ENCODE measurements at places on chromosomes 5 and 9.

DNA sequence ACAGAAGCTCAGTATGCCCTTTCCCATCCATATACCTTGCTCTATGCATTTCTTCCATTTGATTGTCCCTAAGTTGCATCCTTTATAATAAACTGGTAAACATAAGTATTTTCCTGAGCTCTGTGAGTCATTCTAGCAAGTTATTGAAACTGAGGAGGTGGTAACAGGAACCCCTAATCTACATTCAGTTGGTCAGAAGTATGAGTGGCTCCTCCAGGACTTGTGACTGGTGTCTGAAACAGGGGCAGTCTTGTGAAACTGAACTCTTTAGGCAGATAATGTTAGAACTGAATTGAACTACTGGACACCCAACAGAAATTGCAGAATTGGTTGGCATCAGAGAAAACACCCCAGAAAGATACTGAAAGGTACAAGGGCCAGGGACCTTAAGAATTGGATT is 133.1 kb upstream of the POU5F2 start:
- no peak for DNase-seq

GRCh38 chr9:106110483-106110882 is 416.1 kb downstream of the TMEM38B start:
- DNase-seq, result no peak

GRCh38 chr9:78213712-78214111 is 22.2 kb upstream of the CEP78 start:
- DNase-seq, result no peak

DNA sequence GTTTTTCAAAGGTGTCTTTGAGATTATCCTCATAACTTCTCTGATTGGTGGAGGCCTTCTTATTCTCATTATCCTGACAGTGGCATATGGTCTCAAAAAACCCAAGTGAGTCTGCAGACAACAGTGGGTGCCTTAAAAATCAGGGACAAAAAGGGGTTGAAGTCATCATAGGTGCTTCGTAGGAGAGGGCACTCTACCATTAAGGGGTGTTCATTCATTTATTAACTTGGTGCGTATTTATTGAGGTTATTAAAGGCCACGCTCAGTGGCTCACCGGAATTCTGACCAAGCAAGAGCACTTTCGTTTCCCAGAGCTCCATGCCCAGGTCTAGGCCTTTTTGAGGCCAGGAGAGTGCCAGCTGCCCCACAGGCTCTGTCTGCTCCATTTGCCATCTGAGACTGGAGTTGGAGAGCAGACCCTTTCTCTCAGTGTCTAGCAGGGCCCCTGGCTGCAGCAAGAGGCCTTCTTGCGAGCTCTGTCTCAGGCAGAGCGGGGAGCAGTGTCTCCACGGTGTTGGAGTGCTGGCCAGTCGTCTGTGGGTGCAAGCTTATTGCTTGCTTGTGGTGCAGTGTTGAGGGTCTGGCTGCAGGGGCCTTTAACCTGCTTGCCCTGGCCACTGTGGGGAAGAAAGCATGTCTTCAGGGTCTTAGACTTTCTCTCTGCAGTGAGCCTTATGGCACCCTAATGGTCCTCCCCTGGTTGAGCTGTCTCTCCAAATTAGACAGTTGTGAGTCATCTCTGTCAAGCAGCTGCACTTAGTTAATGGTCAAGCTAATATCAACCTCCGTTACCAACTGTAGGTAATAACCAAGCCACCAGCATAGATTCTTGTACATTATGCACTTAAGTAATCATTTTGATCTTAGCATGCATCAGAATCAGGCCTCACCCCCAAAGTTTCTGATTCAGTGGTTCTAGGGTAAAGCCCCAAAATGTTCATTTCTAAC is 62.6 kb downstream of the IL31RA start:
- no peak for DNase-seq

- DNase-seq, result no peak
Observed at GRCh38 chr5:134541736-134542376, 16.4 kb downstream of the JADE2 start.

GRCh38 chr9:126421567-126422428 is 95.2 kb downstream of the MVB12B start:
- DNase-seq, result no peak

DNA sequence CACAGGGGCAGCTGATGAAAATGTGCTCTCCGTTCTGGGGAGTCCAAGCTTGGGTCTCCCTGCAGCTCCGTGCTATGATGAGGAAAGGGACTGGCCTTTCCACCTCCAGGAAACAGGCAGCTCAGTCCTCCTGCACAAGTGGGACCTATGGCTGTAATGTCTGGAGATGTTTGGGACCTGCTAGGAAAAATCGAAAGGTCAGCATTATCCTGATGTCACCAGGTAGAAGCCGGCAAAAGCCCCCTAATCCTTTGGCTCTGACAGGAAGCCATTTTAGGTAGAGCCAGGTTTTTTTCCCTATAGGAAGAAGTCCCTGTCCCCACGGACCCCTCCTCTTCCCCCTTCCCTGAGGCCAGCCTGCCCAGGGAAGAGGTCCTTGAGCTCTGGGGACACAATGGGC is 240.9 kb downstream of the ZSWIM6 start:
- no peak for DNase-seq

DNA sequence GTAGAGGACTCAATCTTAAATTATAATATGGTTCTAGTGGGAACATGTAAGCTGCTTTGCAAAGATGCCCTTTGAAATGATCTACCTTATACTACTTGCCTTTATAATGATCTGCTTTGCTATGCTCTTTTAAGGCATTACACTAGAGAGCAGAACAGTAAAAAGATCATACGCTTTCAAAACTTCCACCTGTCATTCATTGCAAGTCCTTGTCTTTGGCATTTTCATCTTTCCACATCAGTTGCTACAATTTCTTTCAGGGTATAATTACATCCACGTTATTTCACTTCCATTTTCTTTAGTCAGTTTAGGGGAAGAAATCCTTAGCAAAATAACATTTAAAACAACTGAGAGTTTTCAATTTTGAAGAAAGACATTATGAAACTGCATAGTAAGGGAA is 80.3 kb downstream of the ACTBL2 start:
- DNase-seq, result no peak

- no peak for DNase-seq
Observed at GRCh38 chr5:10401498-10401897, 40.2 kb upstream of the ROPN1L start.

- DNase-seq, result no peak
Observed at GRCh38 chr5:132394667-132395259, 25.3 kb downstream of the SLC22A5 start.

- DNase-seq, result peak; percentile 87
Observed at GRCh38 chr5:115977988-115978387, 15.7 kb downstream of the LVRN start.

DNA sequence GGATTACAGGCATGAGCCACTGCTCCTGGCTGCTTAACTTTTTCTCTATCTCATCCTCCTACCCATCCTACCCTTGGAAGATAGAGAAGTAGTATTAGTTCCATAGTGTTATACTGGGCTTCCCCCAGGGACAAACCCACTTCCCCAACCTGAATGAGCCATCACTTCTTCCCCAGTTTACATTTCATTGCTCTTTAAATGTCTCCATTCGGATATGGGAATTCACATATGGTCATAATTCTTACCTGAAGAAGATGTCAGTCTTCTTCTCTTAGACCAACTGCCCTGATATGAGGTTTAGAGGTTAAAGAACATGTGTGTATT is 1.9 kb downstream of the CD274 start:
- no peak for DNase-seq

DNA sequence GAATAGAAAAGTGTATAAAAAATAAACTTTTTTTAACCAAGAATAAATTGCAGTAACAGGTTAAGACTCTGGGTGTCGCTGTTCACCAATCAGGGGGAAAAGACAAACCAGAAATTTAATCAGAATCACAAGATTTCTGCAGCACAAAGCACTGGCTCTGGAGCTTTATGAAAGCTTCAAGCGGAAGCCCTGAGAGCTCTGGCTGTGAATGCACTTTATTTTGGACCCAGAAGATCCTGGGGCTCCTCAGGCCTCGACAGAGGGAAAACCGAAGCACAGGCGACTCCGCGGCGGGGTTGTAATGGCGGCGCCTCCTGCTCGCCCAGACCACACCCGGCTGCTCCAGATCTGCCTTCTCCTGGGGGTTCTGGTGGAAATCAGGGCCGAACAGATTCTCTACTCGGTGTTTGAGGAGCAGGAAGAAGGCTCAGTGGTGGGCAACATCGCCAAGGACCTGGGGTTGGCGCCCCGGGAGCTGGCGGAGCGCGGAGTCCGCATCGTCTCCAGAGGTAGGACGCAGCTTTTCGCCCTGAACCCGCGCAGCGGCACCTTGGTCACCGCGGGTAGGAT is at the start of gene PCDHGA4:
PCDHGA4 (plus strand) TSS at position 122 of the 570 bp plus-strand sequence; CDS start at position 209, 87 bp downstream.
- no peak for DNase-seq

DNA sequence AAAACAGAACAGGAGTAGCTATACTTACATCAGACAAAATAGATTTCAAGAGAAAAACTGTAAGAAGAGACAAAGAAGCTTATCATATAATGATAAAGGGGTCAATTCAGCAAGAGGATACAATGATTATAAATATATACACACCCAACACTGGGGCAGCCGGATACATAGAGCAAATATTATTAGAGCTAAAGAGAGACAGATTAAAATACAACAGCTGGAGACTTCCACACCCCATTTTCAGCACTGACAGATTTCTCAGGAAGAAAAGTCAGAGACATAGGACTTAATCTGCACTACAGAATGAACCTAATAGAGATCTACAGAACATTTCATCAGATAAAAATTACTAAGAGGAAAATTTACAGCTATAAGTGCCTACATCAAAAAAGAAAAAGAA is 35.7 kb downstream of the OXCT1 start:
- DNase-seq, result no peak

DNA sequence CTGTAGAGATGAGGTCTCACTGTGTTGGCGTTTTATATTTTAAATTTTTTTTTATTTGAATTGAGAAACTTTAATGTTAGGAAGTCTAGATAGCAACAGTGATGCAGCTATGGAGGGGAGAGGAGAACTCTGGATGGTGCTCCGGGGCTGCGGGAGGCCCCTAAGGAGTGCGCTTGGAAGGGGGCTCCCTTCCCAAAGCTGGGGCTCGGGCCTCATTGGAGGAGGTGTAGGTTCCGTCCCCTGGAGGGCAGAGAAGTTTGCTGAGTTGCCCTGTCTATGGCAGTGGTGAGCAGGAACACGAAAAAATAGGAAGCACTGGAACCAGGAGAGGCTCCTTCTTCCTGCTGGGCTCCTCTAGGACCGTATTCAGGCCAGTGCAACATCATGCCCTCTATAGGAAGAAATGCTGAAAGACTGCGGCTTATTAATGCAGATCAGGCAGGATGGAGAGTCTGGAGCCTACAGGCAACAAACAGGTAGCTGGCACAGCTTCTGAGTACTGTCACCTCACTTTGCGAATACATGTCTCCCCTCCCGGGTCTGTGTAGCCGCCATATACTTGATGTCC is 16.1 kb downstream of the AHRR start:
- DNase-seq, result no peak

- peak; percentile 82 for DNase-seq
Observed at GRCh38 chr5:103849934-103850333, 287.3 kb upstream of the NUDT12 start.

- no peak for DNase-seq
Observed at GRCh38 chr5:111699324-111699723, 57.7 kb downstream of the NREP start.

DNA sequence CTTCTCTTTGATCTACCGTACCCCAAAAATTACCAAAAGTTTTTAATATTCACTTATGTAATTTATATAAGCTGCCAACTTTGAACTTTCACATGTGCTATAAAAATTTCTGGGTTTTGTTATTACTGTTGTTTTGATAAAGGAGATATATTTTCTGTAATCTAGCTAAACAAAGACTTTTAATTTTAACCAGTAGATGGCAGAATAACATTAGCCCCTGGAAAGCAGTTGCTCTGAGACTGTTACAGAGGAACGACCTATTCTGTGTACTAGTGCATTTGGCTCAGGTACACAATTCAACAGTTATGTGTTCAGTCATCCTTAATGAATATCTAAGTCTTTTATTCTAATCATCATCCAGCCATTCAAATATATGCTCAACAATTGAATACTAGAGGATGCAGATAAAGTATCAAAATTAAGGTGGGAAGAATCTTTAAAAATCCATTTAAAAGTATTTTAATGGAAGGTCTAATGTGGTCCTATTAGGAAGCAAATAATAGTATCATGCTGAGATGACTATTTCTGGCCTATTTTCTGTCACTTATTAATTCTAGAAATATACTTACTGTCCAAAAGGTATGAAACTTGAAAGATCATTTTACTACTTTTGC is 8.6 kb downstream of the KLHL9 start:
- DNase-seq, result no peak

- no peak for DNase-seq
Observed at GRCh38 chr5:643811-644271, 31.7 kb downstream of the CEP72 start.

- DNase-seq, result no peak
Observed at GRCh38 chr5:149217096-149217802, 54.4 kb upstream of the AFAP1L1 start.

GRCh38 chr5:149666212-149666852 is 63.8 kb upstream of the PPARGC1B start:
- no peak for DNase-seq

DNA sequence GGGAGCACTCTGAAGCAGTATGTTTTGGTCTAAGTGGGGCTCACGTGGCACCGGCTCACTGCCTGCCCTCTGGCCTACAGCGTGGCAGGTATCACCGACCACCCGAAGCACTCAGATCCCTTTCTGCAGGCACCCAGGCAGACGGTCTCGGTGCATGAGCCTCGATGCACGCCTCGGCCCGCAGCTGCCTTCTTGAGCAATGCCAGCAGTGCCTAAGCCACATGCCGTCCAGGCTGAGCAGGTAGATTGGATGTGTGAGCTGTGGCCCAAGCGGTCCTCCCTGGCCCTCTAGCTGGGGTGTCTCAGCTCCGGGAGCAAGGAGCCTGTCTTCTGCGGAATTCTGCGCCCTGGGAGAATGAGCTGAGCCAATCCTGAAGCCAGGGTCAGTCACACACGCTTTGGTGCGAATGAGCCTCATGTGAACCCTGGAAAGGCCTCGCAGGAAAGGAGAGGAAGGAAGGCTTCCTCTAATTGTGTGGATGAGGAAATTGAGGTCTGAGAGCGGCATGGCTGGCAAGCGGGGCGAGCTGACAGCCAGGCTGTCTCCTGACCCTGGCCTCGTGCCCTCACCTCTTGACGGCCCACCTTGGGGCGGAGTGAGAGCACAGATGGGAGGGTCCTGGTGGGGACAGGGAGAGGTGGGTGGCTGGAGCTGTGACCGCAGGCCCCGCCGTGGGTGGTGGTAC is 14.4 kb downstream of the RXRA start:
- no peak for DNase-seq

- DNase-seq, result no peak
Observed at GRCh38 chr5:64649512-64649911, 40.8 kb upstream of the SHISAL2B start.

DNA sequence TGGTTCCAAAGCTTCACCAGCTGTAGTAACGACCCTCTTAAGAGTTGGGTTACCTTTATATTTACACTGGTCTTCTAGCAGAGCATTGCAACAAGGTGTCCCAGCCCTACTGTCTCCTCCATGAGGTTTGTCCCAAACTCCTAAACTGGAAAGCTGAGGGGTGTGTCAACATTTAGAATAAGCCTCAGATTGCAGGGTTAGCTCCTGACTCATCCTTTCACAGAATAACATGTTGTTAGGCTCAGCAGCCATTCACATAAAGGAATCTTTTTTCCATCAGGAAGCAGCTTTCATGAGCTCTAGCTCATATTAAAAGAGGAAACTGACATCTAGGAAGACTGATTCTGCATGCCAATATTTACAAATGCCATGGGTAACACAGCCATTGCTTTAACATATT is 238.7 kb downstream of the EFNA5 start:
- DNase-seq, result no peak

GRCh38 chr9:132249123-132249522 is 87.3 kb downstream of the NTNG2 start:
- DNase-seq, result no peak
